RWPE1 (cell line): ENCODE measurements at places on chromosomes 3 and 15.

DNA sequence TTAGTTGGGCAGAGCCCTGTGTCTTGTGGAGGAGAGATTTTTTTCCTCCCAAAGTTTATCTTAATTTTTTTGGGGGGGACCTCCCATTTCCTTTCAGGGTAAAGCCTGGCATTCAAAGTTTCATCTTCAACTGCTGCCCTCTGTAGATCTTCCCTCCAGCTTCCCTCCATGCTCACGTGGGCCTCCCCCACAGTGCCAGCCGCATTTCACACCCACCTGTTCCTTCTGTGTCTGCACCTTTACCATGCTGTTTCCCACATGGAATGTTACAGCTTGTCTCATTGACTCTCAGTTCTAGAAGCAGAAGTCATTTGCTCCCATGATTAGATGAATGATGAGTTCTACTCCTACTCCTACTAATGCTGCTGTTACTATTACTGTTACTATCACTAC is 6.5 kb downstream of the CELF6 start:
- DNase-seq, result no peak

DNA sequence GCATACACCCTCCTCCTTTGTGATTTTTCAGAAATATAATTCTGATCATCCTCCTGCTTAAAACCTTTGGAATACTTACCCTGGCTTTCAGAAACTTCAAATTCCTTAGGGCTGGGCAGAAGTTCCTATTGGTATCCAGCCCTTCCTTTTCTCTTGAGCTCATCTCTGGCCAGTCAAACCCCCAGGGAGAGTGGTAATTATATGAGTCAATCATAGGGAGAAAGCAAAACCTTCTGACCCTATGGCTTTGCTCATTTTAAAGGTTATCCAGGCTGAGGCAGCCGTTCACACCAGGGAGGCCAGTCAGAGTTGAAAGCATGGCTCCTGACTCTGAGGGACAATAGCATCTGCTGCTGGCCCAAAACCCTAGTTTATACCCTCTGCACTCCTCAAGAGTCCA is 23.9 kb upstream of the CTNNB1 start:
- DNase-seq, result no peak

- no peak for DNase-seq
Observed at GRCh38 chr3:122794483-122794778, 438 bp upstream of the SLC49A4 start.

- no peak for DNase-seq
Observed at GRCh38 chr3:186079925-186080324, 29.0 kb downstream of the ETV5 start.

DNA sequence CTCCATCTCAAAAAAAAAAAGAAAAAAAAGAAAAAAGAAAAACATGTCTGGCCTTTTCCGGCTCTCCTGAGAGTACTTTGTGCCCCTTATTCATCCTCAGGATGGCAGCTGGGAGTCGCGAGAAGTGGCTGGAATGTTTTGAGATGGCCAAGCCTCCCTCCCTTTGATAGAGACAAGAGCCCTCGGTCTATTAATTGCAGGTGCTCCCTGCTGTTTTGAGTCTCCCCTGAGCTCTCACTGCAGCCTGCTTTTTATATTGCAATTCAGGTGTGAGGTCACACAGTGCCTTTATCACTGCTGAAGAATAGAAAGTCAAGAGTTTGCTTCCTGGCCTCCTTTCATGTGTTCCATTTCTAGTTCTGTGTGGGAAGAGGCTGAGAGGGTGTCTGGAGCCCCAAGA is 10.9 kb downstream of the CA12 start:
- DNase-seq, result no peak

GRCh38 chr15:80597076-80597475 is 98.0 kb upstream of the ABHD17C start:
- no peak for DNase-seq

GRCh38 chr3:126493739-126494138 is 18.0 kb upstream of the ZXDC start:
- DNase-seq, result no peak

DNA sequence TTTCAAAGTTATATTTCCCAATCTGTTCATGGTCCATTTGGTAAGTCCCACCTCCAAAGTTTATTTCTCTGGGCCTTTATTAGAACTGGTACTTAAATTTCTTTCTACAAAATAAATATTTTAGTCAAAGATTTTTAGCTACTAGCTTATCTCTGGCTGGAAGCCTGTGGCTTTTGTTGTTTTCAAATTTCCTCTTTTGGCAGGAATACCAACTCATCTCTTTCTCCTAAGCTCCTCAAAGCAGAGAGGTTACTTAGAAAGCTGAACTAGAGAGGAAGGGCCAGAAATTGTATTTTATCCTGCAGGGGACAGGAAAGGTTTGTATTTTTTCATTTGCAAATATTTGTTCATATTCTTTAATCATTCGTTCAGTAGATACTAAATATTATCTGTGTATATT is 227.8 kb downstream of the TBL1XR1 start:
- DNase-seq, result no peak

- DNase-seq, result peak; percentile 95
Observed at GRCh38 chr15:67091071-67091979, 25.9 kb downstream of the SMAD3 start.

DNA sequence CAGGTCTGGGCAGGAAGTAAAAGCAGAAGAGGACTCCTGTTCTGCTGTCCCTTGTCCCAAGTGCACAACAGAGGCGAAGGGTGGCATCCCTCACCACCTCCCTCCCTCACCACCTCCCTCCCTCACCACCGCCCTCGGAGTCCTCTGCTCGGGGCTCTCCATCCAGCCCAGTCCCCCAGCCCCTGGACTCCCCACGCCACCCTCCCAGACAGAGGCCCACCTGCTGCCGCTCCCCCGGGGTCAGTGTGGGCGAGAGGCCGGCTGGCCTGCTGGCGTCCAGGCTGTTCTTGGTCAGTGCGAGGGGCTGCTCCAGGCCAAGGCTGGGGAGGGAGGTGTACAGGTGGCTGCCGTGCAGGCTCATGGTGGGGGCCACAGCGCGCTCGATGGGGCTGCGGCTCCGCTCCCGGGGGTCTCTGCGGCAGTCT is 79.1 kb downstream of the VGLL4 start:
- DNase-seq, result no peak

- DNase-seq, result peak; percentile 66
Observed at GRCh38 chr3:94440767-94441493, 378.1 kb downstream of the NSUN3 start.

- peak; percentile 81 for DNase-seq
Observed at GRCh38 chr15:94674296-94674695, 442.9 kb downstream of the MCTP2 start.
